ENCODE measurements at places on chromosomes 13 and 19.

GRCh38 chr13:29954082-29955028 lies 103.9 kb upstream of the UBL3 start:
- peak; percentile 21 for DNase-seq

DNA sequence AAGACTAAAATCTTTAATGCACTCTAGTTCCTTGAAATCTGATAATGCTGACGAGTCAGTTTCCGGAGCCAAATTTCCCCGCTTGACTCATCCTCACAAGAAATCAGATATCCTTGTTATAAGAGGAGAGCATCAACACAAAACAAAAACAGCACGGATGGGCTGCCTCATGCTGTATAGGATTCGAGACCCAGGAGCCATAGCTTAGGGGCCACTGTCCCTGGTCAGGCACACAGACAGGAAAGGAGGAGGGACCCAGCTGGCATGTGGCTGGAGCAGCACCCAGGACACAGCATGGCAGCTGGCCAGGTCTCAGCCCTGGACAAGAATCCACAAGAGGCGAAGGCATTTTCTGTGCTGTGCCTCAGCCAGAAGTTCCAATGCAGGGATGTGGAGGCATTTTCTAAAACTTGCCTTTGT lies 110.2 kb upstream of the SPATA13 start:
- DNase-seq: no peak

GRCh38 chr13:74444864-74445479 lies 310.8 kb upstream of the KLF12 start:
- DNase-seq: no peak

DNA sequence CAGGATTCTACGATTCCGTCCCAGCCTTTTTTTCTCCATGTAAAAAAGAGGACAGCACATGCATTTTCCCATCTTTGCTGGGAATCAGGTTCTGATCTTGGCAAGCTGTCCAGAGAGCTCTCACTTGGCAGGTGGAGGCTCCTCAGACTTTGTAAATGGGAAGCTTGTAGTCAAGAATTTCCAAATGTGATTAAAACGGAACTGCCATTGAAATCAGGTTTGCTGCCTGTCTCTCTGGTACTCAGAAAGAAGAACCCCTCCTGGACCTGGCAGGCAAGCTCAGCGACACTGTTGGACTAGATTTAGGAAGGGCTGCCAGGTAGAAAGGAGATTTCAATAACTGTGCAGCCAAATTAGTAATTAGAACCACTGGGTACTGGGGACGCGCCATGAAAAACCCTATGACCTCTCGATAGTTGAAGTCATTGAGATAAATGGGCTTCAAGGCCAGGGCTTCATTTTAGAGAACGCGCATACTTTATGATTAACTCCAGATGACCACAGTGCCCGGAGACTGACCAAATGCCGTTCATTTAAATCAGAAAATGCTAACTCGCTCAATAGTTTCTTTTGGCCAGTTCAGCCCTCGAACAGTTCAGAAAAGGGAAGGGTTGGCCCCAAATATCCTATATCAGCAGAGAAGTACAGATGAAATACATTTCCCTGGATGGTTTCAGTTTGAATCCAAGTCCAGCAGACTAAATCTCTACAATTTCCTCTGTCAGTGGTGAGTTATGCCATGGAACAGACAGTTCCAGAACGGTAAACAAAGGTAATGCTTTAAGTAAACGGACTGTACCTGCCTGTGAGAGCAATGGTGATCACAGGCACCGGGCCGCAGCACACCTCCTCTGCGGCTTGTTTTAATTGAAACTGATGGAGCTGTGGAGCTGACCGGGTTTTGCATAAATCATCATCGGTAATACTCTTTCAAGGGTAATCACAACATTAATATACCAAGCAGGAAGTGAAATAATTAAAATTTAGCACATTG lies 517.4 kb downstream of the RFC3 start:
- DNase-seq: no peak

- no peak for DNase-seq
Observed at GRCh38 chr19:45547965-45548609, 36.5 kb downstream of the OPA3 start.

DNA sequence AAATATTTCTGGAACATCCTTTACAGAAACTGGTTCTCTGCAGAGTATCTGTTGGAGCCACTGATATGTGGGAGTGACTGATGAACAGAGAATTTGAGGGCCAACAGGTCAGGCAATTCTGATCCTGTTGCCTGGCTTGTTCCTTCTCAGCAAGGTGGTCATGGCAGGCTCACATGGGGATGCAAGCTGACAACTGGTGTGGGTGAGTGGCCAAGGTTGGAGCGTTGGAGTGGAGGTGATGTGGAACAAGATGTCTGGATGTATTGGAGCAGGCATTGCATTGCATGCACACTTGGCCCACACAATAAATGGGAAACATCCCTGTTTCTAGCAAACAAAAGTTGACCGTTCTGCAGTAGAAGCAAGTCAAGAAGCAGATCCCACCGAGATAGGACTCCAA lies 380.7 kb downstream of the ZNF536 start:
- no peak for DNase-seq

- no peak for DNase-seq
Observed at GRCh38 chr13:66864627-66865026, 365.5 kb downstream of the PCDH9 start.

- no peak for DNase-seq
Observed at GRCh38 chr19:5851302-5851701, at the start of gene FUT3. TSS of gene FUT3 (minus strand) at chr19:5851449.
